Glomerular endothelial cell (primary cell): ENCODE measurements at places on chromosomes 7 and 10.

DNA sequence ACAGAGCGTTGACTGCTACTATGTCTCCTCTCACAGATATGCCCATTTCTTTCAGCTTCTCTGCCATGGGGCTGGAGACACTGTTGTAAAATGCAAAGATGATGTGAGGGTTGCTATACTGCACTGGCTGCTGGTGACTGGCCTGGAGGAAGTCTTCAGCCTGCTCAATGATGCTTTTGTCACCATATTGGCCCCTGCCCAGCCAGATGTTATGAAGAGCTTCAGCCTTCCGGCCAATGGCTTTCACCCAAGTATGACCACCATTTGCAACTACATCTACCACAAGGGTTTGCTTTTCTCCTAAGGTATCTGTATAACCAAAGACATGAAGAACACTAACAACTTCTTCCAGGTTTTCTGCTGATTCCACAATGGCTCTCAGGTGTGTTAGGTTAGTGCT, 1.6 kb downstream of the C7orf25 start:
- no peak for DNase-seq

- DNase-seq = no peak
Measured at GRCh38 chr7:28882869-28883470, 75.2 kb downstream of the TRIL start.

GRCh38 chr10:86372119-86372783, 5.7 kb upstream of the GRID1 start:
- no peak for DNase-seq

- no peak for DNase-seq
Measured at GRCh38 chr7:40579401-40579800, 444.6 kb downstream of the SUGCT start.

- no peak for DNase-seq
Measured at GRCh38 chr10:131850383-131850870, 50.4 kb upstream of the PPP2R2D start.

- DNase-seq = no peak
Measured at GRCh38 chr10:34739915-34740314, 75.2 kb downstream of the PARD3 start.

DNA sequence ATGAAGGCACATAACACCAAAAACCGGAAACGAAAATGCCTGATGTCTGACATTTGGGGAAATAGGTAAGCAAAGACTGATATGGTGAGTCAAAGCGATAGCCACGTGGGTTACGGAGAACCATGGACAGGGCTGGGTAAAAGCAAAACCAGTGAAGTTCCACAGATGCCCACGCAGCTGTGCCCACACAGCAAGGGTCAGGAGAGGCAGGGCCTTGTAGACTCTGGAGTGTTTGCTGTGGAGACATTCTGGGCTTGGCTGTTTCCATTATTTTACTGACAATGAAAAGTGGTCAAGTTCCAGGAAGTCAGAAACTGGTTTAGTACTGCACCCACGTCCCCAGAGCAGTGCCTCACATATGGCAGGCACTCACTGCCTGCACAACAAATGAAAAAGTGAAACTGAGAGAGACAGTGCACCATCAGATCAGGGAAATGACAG, 148.7 kb downstream of the ZMYND11 start:
- DNase-seq = no peak

GRCh38 chr10:58299580-58299979, 30.6 kb downstream of the CISD1 start:
- DNase-seq = no peak

DNA sequence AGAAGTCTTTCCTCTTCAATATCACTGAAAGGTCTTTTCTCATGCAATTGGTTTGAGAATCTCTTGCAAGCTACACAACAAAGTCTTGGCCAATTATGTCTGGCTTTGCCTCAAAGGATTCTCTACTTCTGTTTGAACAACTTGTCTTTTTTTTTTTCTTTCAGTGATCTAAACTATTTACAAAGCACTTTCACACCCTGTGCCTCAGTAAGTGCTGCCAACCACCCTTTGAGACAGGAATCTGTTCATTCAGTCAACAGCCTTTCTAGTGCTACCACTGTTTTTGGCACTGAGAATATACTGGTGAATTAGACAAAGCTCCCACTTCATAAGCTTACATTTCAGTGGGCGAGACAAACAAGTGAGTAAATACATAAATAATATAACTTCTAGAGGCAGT, 26.9 kb upstream of the SDK1 start:
- no peak for DNase-seq

DNA sequence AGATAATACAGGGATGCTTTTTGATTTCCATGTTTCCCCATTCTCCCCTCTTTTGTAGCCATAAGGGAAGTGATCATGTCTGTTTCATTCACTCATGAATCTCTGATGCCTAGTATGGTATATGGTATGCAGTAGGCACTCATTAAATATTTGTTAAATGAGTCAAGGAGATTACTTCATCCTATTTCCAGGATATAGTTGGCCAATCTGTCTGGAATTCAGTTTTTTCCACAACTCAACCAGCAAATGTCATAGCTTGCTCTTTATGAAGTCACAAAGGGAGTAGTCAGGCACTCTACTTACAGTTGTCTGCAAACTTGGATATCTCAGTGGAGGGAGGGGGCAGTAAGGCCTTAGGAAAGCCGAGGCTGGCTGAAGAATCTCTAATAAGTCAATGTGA, 853.6 kb downstream of the LRMDA start:
- no peak for DNase-seq

DNA sequence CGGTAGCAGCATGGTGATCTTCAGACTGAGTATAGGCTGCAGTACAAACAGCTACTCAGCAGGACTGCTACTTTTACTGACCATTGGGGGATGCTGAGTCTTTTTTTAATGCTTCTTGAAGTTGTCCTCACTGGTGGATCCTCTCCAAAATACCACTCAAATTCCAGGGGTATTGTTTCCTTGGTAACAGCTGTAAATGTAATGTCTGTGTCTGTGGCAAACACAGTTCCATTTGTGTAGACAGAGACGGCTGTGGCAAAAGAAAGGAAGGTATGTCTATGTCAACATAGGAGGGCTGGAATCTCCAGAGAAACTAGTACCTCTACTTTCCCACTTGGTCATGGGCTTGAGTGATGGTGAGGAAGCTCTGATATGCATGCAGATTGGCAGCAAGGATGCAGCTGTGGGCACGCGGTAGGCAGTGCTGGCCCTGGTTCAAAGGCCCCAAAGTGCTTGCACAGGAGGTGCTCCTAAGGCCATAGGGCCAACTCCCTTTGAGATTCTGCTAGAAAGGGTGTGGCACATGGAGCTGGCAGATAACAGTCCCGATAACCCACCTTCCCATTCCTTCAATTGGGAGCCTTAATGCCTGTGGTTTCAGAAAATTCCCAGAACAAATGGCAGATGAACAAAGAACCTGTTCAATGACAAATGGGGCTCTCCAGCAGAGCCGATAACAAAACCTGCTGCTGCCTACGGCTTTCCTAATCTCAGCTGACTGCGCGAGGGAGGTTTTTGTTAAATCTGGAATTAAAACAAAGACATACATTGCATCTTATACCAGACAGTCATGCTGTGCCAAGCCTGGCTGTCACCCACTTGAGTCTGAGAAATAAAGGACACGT, 43.0 kb downstream of the PKD1L1 start:
- DNase-seq = no peak

DNA sequence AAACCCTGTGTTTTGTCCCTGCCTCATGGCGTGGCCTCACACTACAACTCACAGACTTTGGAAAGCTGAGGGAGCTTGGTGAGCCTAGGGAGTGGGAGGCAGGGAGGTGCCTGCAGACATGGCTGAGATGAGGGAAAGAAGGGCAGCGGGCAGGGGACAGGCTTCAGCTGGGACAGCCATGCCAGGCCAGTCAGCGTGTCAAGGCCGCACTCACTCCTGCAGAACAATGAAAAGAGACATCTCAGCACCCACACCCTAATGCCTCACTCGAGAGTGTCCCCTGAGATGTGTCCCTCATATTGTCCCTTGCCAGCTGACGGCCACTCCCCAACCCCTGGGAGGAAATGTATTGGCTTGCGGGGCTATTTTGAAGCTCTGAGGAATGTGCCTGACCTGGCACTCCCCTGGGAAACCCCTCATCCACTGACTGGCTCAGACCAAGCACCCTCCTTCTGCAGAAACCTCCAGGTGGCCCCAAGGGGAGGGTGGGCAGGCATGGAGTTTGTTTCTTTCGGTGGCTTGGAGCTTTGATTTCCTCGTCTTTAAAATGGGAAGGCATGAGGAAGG, 31.6 kb downstream of the SH3PXD2A start:
- no peak for DNase-seq

GRCh38 chr10:75532253-75532924, 101.0 kb downstream of the LRMDA start:
- DNase-seq = no peak

DNA sequence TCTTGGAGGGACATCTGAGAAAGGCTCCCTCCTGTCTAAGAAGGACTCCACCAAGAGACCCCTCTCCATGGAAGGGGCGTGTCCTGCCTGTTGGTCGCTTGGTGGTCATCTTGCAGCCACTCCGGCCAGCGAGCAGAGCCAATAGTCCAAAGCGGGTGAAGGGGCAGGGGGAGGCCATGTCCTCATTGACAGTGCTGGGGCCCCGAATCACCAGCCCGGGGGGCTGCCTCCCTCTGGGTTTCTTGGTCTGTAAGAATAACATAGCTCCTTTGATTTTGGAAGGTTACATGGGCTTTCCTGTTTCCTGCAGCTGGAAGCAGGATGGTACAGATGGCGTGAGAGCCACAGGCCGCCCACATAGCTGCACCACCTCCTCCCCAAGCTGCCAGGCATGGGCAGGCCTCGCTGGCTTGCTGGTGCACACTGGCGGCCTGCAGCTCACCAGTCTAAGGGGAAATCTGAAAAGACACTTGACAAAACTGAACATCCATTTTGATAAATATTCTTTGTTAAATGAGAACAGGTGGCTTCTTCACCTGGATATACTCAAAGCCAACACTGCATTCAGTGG, 105.8 kb downstream of the ARHGAP22 start:
- no peak for DNase-seq

GRCh38 chr7:99752356-99752755, 17.4 kb upstream of the CYP3A7 start:
- no peak for DNase-seq

GRCh38 chr7:36607721-36608095, 116.6 kb downstream of the AOAH start:
- DNase-seq = no peak

DNA sequence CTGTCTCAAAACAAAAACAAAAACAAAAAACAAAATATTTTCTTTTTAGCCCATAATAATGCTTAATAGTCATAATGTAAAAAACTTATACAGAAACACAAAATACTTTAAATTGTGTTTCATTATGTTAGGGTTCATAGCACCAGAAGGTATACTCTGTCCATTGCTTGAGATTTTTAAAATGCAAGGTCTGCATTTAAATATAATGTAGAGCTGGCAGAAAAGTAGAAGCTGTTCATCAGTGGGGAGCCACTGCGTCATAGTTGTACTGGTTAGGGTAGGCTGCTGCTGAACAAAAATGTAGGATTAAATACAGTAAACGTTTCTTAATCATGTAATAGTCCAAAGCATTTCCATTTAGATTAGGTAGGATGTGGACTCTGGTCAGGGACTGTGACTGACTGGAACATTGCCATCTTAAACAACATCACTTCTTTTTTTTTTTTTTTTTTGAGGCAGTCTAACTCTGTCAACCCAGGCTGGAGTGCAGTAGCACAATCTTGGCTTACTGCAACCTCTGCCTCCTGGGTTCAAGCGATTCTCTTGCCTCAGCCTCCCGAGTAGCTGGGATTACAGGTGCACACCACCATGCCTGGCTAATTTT, 85.2 kb downstream of the ANKIB1 start:
- no peak for DNase-seq

- DNase-seq = no peak
Measured at GRCh38 chr10:59958882-59959281, 52.5 kb upstream of the CCDC6 start.

- no peak for DNase-seq
Measured at GRCh38 chr7:47940088-47941013, 7.9 kb downstream of the PKD1L1 start.

DNA sequence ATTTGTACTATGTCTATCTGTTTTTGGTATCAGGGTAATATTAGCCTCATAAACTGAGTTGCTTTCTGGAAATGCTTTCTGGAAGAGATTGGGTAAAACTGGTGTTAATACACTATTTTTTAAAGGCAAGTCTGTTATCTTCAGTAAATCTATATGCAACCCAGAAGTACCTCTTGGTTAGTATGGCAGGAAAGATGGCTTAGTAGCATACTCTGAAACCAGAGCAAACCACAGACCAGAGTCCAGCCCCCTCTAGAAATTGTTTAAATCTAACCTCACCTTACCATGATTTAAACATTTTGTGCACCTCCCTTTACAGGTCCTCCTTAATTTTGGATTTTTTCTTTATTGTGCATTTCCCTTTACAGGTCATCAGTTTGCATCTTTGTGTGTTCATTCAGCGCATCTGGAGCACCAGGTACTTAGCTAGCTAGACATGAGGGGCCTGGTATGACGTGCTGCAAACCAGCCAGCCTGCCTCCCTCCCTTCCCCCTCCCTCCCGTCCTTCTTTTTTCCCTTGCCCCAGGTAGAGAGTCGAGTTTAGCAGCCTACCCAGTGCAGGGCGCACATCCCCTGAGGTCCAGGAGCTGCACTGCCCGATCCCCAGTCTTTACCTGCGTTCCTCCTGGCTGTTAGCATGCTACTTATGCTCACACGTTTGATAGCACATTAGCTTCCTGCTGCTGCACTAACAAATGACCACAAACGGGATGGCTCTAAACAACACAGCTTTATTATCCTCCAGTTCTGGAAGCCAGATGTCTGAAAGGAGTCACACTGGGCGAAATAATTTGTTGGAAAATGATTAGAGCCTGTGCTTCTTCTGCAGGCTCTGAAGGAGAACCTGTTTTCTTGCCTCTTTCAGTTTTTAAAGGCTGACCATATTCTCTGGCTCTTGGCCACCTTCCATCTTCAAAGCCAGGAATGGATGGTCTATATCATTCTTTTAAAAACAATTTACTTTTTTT, 299.9 kb upstream of the HABP2 start:
- no peak for DNase-seq

DNA sequence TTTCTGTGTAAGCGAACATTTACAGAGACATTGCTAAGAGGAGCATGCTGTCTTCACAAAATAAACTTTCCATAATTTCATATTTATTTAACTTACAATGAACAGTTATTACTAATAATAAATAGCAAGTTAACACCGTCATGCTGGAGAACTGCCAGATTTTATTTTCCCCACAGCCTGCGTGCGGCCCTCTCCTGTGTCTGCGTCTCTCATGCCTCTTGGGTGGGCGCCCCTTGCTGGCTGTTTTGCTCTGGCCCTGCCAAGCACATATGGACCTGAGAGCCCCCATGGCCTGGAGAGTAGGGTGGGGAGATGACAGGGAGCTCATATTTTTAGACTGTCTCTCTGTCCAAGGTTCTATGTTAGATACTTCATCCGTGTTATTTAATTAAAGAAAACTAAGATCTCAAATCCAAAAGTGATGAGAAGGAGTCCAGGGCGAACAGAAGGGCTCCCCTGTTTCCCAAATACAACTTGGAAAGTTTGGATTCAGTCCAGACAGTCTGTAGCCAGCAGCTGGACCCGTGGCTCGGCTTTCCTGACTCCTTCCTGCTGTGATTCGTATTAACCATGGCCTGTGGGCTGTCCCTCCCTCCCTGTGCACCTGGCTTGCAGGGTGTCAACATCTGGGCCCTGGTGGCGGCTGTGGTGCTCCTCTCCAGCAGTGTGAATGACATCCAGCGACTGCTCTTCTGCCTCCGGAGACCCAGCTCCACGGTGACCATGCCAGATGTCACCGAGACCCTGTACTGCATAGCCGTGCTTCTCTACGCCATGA, 20.5 kb downstream of the FBH1 start:
- DNase-seq = no peak
